Right hindlimb (tissue), 1 donor: ENCODE measurements at places on chromosomes 4 and X.

GRCh38 chrX:9586992-9587392 is 122.1 kb downstream of the TBL1X start:
- DNase-seq: no peak

- DNase-seq: no peak
Measured at GRCh38 chr4:165288226-165288625, 39.2 kb upstream of the MSMO1 start.

GRCh38 chr4:149914119-149915115 is 98.8 kb upstream of the IQCM start:
- peak; percentile 41 for DNase-seq

DNA sequence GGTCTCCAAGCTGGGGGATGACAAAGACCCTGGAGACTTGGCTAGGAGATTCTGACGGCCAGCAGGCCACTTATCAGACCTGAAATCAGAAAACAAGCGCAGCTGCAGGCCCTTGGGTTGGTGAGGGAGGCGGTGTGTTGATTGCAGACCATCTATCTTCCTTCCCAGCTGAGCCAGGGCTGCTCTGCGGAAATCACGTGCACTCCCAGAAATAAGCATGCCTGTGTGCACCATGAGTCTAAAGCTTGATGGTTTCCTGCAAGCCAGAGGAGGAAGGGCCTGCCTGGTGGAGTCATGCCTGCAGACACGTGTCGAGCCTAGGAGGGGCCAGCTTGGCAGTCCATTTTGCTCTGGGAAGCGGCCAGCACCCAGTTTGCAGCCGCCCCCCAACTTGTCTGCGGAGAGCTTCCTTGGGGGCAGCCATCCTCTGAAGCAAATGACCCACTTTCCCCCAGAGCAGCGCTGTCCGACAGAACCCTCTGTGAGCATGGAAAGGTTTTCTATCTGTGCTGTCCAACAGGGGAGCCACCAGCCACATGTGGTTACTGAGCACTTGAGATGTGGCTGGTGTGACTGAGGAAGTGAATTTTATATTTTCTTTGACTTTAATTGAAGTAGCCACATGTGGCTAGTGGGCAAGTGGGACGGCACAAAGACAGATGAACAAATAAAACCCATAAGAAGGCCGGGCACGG is 175.7 kb upstream of the BCOR start:
- peak; percentile 44 for DNase-seq

- no peak for DNase-seq
Measured at GRCh38 chr4:150699599-150699998, 117.6 kb downstream of the MAB21L2 start.

DNA sequence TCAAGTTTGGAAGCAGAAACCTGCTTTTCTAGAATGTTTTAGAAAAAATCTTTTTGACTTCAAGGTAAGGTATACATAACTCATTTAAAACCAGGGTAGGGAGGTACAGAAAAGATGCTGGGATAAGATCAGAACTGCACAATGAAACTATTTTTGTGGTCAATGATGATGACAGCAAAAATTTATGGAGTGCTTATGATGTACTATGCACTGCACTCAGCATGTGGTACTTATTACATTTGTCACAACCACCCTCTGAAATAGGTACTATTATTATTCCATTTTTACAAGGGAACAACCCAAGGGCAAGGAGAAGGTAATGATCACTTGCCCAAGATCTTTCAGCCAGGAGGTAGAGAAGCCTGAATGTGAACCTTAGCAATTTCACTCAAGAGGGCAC is 8.0 kb downstream of the GPM6B start:
- no peak for DNase-seq

- DNase-seq: no peak
Measured at GRCh38 chrX:67961516-67961915, 417.7 kb downstream of the AR start.

- no peak for DNase-seq
Measured at GRCh38 chrX:129585691-129586090, 45.6 kb downstream of the OCRL start.

- no peak for DNase-seq
Measured at GRCh38 chrX:131907488-131908314, 115.4 kb upstream of the STK26 start.

DNA sequence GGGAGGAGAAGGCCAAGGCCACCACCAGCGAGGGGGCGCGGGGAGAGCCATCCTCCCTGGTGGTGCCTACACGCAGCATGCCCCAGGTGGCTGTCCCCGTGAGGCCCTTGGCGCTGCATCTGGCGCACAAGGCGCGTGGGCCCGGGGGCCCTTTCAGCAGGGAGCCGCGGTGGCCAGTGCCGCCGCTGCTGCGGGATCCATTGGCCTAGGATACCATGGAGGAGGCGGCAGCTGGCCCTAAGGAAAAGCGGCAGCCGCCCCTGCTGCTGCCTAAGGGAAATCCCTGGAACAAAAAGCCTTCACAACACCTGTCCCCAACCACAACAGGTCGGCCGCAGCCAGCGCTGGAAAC is 1059.6 kb downstream of the TECRL start:
- no peak for DNase-seq

DNA sequence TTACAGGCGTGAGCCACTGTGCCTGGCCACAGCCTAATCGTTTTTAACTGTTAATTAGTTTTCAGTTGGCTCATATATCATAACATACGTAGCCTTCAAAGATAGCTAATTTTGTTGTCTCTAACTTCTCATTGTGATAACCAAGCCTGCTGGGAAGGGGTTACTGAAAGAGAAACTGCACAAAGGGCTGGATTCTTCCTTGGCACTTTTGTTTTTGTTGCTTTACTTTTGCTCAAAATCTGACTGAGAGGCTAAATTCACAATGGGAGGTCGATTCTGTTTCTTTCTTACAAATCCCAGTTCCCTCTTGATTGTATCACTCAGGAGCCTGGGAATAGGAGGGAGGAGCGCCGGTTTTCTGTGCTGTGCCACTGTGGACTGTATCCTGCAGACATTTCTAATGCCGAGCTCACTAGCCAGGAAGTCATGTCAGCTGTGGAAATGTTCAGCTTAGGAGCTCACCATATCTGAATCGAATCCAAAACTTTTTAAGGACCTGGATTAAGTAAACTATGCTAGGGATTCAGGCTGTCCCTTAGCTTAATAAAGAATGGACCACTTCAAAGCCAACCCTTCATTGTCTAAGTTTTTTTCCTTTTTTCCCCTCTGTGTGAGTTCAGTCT is 120.5 kb upstream of the FAT1 start:
- peak; percentile 60 for DNase-seq

GRCh38 chr4:15562114-15562513 is 92.4 kb downstream of the CC2D2A start:
- no peak for DNase-seq

DNA sequence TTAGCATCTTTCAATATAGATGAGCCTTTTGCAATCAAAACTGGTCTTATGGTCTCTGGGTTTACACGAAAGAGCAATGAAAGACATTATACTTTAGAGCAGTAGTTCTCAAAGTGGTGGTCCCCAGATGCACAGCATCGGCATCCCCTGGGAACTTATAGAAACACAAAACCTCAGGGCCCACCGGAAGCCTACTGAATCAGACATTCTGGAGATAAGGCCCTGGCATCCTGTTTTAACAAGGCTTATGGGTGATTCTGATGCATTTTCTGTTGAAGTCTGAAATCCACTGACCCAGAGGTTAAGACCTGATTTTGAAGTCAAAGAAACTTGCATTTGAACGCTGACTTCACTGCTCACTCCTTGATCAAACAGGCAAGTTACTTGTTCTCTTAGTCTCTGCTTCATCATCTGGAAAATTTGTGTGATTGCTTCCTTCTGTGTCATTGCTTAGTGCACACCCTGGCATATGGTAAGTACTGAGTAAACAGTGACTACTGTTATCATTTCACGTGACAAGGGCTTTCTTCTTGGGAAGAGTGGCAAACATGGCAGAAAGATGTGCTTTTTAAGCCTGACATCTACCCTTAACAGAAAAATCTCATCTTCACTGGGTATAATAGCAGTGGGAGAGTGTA is 14.5 kb downstream of the CHRNA9 start:
- DNase-seq: no peak

DNA sequence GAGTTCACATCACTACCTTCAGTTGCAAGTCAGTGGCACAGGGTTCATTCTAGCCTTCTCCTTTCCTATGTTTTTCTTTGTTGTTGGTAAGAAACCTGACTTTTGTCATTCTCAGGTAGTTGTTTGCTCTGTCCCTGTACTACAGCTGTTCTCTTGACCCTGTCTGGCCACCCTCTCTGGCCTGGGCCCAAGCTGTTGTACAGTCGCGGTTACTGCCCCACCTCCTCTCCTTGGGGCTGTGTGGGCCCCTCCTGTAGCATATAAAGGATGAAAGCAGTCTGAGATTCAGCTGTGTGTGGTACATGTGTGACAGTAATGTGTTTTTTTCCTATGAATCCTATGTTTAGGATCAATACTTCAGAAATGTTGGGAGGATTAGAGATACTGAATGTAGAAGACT is 12.5 kb downstream of the MOB1B start:
- DNase-seq: no peak

DNA sequence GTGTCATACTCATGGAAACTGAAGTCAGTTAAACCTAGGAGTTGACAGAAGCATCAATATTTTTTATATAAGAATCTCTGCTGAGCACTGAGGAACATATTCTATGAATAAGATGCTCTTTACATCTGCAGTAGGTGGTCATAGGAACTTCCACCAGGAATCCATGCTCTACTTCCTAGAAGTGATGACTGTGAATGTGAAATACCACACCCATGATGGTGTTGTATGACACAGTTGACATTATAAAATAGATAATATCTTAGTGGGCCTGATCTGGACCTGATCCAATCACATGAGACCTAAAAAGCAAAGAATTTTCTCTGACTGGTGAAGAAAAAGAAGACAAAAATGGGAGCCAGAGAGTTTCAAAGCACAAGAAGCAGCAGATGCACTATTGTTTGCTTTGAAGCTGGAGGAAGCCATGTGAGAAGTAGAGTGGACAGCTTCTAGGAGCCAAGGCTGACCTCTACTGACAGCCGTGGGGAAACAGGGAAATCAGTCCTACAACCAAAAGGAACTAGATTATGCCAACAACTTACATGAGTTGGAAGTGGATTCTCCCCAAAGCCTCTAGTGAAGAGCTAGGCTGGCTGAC is 68.6 kb upstream of the HS3ST1 start:
- no peak for DNase-seq

DNA sequence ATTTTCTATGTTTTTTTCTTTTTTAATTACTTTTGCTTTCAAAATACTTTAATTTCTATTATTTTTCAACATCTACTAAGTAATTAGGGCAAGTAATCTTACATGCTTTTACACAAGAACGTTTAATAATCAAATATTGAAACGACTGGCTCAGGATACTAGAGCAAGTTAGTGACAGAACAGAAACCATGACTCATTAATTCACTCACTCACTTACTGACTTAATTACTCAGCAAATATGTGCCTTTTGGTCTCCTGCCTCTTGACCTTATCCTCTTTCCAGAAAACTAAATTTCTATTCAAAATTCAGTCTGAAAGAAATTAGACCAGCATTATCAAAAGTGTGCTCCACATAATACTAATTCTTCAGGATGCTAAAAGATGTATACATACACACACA is 314.9 kb upstream of the TEX13C start:
- DNase-seq: no peak

DNA sequence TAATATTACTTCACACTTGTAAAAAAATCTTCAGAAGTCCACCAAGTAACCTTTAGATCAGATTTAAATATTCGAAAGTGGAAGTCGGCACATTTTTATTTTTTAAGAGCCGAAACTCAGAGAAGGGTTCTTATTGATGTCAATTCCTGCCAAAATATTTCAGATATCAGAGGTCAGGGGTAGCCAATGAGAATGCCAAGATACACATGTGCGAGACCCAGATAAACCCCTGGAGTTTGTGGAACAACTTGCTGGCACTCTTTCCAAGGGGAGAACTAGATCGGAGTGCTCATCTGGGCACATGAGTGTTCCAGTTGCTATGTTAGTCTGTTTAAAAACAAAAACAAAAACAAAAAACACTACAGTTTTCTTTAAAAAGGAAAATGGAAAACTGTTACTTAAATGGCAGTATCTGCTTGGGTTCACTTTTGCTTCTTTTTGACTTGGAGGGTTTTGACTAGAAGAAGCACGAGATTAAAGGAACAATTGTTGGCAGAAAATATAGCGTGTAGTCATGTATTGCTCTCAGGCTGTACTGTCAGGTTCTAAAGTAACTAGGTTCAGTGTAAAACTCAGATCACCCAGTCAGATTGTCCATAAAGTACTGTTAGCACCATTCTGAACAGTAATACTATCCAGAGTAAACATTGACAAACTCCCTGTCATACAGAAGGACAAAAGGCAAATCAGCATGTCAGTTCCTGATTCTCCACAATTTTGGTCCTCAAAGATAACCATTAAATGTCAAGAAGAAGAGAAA is 188.0 kb upstream of the PACRGL start:
- no peak for DNase-seq

- no peak for DNase-seq
Measured at GRCh38 chr4:136558940-136559494, 973.3 kb downstream of the PCDH18 start.

DNA sequence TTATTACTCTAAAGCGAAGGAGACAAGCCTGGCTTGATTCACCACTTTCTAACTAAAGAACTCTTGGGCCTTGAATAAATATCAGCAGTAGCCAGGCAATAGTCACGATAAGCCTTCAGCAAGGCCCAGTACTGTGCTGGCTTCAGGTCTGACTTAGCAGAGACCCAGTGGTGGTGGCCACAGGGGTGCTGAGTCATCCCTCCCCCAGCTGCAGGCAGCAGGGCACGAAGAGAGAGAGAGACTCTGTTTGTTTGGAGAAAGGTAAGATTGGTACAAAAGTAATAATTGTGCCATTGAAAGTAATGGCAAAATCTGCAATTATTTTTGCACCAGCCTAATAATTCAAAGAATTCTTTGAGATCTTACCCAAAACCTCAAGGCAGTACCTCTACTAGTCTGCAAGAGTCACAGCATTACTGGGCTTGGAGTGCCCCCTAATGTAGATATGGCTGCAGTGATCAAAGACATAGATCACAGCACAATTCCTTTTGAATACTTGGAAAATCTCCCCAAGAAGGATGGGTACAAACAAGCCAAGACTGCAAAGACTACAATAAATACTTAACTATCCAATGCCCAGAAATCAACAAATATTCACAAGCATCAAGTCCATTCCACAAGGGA is 159.5 kb upstream of the USP38 start:
- DNase-seq: no peak

- DNase-seq: no peak
Measured at GRCh38 chr4:108355186-108355901, 186.6 kb upstream of the LEF1 start.

DNA sequence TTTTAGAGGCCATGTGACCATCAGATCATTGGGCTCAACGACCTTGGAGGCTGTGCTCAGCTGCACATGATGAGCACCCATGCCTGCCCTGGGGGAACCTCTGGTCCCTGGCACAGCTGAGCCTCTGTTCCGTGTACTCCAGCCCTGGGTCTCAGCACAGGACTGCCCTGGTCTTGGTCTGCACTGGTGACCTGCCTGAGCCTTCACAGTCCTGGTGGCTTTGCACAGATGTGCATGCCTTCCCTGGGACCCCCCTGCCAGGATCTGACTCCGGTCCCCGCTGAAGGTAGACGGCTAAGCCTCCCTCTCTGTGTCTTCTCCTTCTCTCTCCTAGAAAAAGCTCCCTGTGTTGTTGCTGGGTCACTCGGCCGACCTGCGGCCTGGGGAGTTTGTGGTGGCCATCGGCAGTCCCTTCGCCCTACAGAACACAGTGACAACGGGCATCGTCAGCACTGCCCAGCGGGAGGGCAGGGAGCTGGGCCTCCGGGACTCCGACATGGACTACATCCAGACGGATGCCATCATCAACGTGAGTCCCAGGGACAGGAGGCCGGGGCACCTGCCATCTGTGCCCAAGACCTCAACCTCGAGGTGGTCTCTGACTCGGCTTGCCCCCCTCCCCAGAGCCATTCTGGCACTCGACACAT is 21.6 kb downstream of the HTRA3 start:
- peak; percentile 6 for DNase-seq
